Lung (tissue), 17 donors: ENCODE measurements at places on chromosomes 11 and 22. TPM values are rescaled to one million over a fixed set of nuclear protein-coding genes. Genes with fewer than 3 reads are reported as not detected.

DNA sequence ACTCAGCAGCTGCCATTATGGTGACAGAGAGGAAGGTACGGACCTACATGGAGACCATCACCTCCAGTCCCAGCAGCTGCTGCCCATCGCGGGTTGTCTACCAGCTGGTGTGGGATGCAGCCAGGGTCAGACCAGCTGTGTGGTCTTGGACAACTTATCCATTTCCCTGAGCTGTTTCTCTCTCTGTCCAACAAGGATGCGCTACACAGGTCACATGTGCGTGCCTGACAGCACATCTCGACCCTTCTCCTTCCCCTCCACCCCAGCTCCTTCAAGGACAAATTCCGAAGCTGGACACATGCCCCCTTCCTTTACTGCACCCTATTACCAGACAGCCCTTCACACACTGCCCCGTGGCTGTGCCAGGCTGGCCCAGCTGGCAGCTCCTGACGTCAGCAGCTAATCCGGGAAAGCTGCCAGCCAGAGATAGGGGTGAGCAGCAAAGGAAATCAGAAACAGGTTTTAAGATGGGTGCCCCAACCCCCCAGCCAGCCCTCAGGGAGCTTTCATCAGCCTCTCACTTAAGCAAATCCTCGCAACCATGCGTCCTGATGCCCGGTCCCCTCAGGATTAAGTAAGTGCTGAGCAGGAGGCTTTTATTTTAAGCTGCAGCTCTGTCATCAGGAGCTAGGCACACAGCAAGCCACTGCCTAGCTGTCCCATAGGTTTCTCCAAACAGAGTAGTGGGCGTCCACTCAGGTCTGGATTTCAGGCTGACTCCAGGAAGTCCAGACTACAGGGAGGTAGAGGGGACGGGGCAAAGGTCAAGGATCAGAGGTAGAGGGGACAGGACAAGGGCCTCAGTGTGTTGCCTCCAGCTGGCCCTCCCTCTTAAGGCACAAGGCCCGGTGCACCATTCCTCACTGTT is 20.3 kb downstream of the TEF start:
- DNase-seq, result peak; percentile 66

GRCh38 chr11:45169310-45170072 is 23.1 kb downstream of the PRDM11 start:
- DNase-seq, result no peak

GRCh38 chr22:19629720-19630419 is 84.4 kb upstream of the SEPTIN5 start:
- peak; percentile 87 for DNase-seq

DNA sequence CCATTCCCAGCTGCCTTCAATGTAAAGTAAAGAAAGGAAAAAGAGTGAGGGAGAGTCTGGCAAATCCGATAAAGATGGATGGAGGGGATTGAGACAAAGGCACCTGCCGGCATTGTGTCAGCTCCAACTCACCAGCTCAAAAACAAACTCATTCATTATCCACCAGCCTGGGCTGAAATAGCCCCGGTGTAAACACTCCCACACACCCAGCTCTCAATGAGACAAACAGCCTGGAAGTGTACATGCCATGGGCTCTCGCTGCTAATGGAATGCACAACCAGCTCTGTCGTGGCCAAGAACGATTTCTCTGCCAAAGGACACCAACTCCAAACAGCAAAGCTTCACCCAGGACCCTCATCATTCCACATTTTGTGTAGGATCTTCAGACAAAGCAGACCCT is 89.3 kb upstream of the OPCML start:
- DNase-seq, result no peak

- DNase-seq, result no peak
Measured at GRCh38 chr22:25702571-25703167, 39.3 kb upstream of the MYO18B start.

DNA sequence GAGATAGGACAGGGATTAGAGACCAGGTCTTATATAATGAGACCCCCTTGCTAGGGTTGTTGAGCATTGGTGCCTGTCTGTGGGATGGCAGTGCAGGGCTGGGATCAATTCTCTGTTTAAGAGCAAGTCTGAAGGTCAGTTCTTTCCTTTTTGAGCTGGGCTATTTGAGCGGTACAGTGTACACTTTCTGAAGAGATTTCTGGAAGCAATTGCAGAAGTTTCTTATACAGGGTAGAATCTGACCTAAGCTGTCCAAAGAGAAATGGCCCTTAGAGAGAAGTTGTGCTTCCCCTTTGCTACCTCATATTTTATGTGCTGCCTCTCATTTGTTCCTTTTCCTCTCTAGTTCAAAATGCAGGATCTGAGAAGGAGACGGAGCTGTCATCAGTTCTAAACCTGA is 35.8 kb downstream of the CSTPP1 start:
- no peak for DNase-seq

DNA sequence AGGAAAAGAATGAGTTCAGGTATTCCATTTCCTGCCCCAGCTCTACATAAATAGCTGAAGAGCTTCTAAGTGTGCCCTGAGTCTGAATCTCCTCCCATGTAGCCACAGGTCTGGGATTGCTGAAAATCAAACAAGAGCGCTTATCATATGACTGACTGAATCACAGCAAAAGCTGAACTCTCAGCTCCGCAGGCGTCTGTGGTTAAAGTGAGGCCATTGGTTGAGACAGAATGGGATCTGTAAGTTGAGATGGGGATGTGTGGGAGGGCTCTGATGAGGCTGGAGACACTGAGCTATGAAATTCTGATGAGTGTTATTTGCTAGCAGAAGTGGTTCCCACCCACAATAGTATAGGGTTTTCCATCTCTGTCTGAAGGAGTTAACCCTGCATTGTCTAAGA is 637.0 kb downstream of the OPCML start:
- DNase-seq, result no peak

GRCh38 chr11:111665777-111666176 is 63.5 kb downstream of the SIK2 start:
- peak; percentile 87 for DNase-seq

DNA sequence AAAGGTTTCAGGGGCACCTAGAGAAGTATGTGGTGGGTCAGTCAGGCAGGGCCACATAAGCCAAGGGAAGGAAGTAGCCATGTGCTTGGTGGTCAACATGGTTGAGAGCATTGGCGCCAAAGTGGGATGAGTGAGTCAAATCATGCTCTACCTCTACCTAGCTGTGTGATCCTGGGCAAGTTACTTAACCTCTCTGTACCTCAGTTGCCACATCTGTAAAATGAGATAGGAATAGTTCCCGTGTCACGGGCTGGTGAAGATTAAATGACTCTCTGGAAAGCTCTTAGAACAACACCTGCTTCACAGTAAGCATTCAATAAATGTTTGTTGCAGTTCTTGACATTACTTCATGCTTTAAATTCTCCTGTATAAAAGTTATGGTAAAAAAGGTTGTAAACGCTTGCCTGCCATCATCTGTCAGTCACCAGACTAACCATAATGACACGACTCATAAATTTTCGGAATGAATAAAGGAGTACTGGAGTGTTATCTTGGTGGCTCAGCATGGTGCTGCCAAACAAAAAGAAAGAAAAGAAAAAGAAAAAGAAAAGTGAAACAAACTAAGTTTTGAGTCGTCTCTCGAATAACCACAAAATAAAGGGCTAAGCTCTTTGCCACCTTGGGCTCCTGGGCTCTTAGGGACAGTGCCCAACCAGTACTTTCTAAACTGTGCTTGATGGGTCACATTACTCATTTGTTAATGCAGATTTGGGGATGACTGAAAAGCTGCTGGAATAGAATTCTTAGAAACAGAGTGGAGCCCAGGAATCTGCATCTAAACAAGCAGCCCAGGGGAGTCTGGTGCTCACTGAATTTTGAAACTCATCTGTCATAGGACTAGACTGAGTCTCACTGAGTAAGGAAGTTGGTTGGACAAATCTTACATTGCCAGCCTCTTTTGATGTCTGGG is 107.6 kb downstream of the LDLRAD3 start:
- no peak for DNase-seq

The FAM227A gene
- total RNA-seq, result 9.9 TPM

The OR6X1 gene
- not detected for total RNA-seq

The MPZL2 gene
- total RNA-seq, result 143 TPM

The POU2AF3 gene
- 1.5 TPM for total RNA-seq

The SORL1 gene
- 61.7 TPM for total RNA-seq

The ESAM gene
- 122 TPM for total RNA-seq

The SERPING1 gene
- 407 TPM for total RNA-seq

The RIMBP3B gene
- total RNA-seq, result 0.21 TPM
